ENCODE measurements at places on chromosomes 1 and 21.
A peak's percentile ranks its signal among the peaks of the same experiment; 100 is the strongest.

DNA sequence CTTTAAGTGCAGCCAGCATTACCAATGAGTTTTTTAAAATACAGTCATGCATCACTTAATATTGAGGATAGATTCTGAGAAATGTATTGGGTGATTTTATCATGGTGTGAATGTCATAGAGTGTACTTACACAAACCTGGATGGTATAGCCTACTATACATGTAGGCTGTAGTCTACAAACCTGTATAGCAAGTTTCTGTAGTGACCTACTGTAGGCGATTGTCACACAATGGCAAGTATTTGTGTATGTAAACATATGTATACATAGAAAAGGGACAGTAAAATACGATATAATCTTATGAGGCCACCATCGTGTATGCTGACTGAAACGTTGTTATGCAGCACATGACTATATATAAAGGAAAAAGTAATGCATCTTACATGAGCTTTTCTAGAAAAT, 48.2 kb downstream of the RPE65 start:
- DNase-seq: no peak

DNA sequence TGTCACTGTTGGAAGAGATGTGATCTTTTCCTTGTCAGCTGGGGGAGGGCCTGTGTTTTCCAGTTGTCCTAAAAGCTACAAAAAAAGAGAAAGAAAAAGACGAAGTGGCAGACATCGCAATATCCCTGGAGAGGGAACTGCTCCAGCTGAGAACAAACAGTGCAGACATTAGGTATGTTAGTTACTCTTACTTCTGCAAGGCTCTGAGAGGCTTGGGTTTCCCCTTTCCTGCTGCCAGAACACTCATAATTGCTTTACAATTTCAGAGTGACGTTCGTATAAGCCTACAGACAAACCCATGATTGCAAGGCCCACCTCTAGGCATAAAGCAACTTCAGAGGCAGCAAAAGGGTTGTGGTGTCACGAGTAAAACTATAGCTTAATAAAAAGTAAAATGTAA, 31.1 kb downstream of the CD160 start:
- no peak for DNase-seq

GRCh38 chr1:56803561-56804156, 15.5 kb downstream of the FYB2 start:
- DNase-seq: peak; percentile 6

DNA sequence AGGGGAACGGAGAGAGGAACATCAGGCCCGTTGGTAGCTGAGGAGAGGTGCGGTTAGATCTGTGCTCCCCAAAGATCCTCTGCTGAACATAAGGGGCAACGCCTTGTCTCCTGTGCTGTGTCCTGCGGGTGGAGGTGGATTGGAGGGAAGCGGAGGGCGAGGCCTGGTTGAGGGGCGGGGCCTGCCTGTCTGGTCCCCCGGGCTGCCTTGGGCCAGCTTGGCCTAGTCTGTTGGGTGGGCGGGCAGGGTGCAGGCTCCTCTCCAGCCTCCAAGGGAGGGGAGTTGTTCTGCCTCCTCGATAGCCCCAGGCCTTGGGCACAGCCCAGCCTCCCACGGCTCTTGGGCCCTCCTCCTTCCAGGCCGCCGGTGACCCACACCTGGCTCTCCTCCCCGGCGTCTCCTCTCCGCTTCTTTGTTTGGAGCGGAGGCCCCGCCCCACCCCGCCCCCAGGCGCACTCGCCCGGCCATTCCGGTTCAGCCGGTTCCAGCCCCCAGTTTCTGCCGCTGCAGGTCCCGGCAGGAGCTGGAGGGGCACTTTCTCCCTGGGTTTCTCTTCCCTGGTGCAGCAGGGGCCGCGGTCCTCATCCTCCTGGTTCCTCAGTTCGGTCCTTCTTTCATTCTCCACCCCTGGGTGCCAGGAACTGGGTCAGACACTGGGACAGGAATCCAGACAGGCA, 19.4 kb downstream of the PTPRF start:
- DNase-seq: no peak

- no peak for DNase-seq
Observed at GRCh38 chr1:210418863-210419650, 90.4 kb downstream of the HHAT start.

DNA sequence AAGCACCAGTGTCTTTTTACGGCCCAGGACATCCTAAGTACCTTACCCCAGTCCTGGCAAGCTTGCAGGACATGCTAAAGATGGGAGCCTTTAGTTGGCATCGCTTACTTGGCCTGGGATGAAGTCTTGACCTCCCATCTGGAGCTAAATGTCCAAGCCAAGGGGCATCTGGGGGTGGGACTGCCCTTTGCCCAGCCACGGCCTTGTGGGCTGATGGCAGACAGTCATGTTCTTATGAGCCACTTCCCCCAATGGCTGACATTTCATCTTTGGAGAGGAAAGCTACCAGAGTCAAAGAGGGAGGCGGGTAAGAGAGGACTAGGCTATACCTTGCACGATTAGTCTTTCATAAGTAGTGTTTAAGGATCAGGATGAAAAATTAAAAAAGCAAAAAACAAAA, 32.2 kb downstream of the OPTC start:
- no peak for DNase-seq

- DNase-seq: no peak
Observed at GRCh38 chr1:49197081-49197480, 420.4 kb upstream of the BEND5 start.

GRCh38 chr1:27428316-27429028, 36.0 kb downstream of the GPR3 start:
- no peak for DNase-seq

- no peak for DNase-seq
Observed at GRCh38 chr1:170316270-170316669, 170.5 kb downstream of the NTMT2 start.

GRCh38 chr1:89687254-89687653, 54.3 kb downstream of the LRRC8C start:
- DNase-seq: no peak

DNA sequence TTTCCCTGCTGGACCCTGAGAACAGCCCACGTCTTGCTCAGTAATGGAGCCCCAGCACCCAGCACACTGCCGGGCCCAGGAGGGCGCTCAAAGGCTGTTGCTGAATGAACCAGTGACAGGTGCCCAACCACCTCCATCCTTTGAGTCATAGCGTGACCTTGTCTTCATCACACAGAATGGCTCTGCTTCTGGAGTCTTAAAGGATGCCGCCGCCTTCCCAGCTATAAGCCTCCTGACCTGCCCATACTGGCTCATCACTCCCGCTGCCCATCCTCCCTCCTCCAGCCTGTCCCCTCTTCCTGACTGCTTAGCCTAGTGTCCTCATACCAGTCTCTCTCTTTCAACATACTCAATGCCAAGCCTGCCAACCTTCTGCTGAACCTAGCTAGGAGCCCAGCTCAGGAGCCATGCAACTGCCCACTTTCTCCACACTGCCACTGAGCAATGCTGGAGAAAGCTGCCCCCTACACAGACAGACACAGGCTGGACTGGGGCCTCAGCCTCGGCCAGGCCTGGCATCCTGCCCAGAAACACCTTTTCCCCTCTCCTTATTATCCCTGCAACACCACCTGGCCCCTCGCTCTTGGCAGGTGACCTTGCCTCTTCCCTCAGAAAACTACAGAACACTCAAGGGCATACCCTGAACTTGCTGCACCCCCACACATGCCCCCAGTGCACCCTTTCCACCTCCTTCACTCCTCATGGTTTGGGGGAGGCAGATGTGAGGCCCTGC, 14.1 kb downstream of the TTC39A start:
- DNase-seq: no peak

GRCh38 chr1:232226197-232226712, 403.7 kb downstream of the SIPA1L2 start:
- DNase-seq: no peak

GRCh38 chr1:64187646-64188045, 15.8 kb upstream of the UBE2U start:
- no peak for DNase-seq

DNA sequence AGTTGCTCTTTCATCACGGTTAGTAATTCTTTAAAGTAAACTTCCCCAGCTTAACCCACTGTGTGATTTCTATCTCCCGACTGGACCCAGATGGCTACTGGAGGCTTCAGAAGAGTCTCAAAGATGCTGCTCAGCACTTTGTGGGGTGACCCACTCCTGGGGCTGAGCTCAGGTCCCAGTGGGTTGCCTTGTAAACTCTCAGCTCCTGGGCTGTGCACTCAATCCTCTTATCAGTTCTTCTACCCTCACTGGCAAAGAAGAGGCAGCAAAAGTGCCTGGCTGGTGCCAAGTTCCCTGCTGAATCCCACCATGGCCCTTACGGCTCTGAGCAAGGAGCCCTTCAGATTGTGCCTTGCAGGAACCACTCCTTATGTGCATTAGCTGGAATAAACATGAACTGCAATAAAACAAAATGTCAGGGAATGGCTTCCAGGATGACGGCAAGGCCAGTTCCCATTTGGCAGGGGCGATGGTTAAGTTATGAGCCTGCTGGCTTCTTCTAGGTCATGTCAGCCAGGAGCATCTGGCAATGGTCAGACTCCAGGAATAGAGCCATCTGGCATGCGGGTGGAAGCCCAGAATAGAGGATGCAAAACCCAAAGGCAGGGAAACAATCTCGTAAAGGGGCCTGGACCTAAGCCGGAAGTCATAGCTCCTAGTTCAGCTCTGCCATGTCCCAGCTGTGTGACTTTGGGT, 6.8 kb downstream of the MYOC start:
- DNase-seq: no peak

GRCh38 chr1:48216941-48217340, 5.6 kb upstream of the SLC5A9 start:
- DNase-seq: no peak

GRCh38 chr1:30363031-30363430, 360.4 kb downstream of the MATN1 start:
- DNase-seq: no peak

DNA sequence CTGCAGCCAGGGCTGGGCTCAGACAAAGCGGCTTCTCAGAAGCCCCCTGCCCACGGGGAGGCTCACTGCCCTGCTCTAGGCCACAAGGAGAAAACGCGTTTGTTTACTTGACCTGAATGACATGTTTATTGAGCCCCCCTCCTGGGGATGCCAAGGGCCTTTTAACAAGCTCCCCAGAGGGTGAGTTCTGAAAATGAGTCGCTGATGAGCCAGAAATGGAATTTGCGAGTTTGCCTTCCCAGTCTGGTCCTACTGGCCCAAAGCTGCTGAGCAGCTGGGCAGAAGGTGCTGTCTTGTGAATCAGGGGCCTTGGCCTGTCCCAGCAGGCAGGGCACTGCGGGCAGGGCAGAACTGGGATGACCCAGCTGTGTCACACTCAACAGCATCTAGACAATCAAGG, 120.6 kb downstream of the SYF2 start:
- DNase-seq: no peak

GRCh38 chr1:218451415-218451814, 106.3 kb downstream of the TGFB2 start:
- no peak for DNase-seq

GRCh38 chr21:36518883-36519492, 39.1 kb upstream of the CLDN14 start:
- no peak for DNase-seq

DNA sequence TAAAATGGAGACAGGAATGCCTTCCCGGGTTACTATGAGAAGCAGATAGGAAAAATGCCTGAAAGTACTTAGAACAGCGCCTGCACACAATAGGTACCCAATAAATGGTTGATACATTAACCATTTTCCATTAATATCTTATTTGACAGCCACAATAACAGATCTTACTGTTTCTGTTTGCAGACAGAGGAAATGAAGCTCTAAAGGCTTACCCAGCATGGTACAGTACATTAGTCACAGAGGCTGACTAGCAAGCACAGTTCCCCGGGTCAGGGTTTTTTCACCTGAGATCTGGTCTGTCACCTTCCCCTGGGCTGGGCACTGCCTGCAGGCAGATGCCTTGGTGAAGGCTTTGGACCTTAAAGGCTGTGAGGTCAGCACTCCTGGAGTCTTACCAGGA, 2.9 kb downstream of the TRIM63 start:
- no peak for DNase-seq

GRCh38 chr1:27086026-27086425, 68.9 kb downstream of the SLC9A1 start:
- DNase-seq: no peak

DNA sequence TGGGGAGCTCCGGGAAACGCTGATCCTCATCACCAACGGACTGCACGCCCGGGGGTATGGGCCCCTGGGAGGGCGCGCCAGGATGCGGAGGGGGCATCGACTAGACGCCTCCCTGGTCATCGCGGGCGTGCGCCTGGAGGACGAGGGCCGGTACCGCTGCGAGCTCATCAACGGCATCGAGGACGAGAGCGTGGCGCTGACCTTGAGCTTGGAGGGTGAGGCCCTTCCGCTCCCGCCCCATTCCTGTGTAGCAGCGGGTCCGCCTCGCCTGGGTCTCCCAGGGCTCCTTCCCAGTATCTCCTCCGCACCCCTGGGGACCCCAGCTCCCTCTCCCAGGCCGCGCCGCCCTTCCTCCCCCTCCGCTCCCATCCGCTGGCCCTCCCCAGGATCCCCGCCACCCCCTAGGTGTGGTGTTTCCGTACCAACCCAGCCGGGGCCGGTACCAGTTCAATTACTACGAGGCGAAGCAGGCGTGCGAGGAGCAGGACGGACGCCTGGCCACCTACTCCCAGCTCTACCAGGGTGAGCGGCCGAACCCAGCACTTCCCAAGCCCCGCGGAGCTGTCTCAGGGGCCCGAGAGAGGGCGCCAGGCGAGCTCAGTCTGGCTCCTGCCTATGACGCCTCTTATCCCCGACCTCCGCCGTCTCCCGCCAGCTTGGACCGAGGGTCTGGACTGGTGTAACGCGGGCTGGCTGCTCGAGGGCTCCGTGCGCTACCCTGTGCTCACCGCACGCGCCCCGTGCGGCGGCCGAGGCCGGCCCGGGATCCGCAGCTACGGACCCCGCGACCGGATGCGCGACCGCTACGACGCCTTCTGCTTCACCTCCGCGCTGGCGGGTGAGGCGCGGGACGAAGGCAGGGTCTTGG, 5.0 kb downstream of the HAPLN2 start:
- DNase-seq: peak; percentile 71

DNA sequence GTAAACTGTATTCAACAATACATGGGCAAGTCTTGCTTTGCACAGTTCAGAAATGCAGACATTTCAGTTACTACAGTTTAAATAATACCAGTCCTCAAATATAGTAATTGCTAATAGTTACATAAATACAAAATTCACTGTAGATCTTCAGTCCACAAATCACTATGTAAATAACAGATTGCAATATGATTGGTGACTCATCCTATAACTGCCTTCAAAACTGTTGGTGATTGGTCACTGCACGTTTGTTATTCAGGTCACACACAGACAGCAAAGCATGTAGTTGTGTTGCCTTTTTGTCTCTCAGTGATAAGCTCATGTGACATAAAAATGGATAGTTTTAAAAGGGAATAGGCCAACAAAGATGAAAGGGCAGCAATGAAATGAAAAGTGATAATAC, 186.5 kb upstream of the CTTNBP2NL start:
- DNase-seq: no peak

All from NCI-H1930 (cell line).